ENCODE measurements at places on chromosomes 7 and 10.
A peak's percentile ranks its signal among the peaks of the same experiment; 100 is the strongest.

- no peak for DNase-seq
These were observed 177.1 kb downstream of the FRMD4A start for GRCh38 chr10:14153570-14154055.

DNA sequence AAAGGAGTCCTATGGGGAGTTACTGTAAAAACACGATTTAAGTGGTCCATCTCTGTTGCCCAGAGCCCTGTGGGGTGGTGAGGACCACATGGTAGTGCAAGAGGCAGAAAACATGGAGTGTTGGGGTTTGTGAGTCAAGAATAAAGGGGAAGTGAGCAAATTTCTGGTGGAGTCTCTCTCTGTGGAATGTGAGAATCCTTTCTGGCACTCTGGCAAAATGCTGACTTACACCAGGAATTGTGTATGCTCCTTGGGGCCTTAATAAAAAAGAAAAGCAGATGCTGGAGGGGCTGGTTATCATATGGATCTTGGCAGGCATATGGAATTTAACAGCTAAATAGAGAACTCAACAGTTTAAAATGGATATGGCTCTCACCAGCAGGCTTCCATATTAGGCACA, 486.0 kb downstream of the TNS3 start:
- no peak for DNase-seq

- no peak for DNase-seq
These were observed 81.0 kb downstream of the CCNY start for GRCh38 chr10:35417313-35417625.

DNA sequence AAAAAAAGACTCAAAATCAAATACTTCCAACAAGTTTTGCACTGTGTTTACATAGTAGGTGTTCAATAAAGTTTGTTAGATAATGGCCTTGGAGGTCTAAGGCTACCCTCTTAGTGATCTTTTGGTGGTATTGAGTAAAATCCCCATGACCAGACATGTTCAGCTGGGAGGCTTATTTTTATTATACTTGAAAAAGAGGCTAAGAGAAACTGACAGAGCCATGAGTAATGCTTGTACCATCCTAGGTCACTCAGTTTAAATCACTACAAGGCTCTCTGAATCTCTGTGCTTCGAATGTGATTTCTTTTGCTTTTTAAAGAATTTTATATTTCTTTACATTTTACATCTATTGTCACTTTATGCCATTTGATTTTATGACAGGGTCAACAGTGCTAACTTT, 90.5 kb downstream of the TWIST1 start:
- DNase-seq = no peak

GRCh38 chr7:42714356-42714755, 197.5 kb downstream of the C7orf25 start:
- no peak for DNase-seq

GRCh38 chr10:119296703-119297102, 89.3 kb downstream of the GRK5 start:
- no peak for DNase-seq

- no peak for DNase-seq
These were observed 59.2 kb upstream of the ADCY1 start for GRCh38 chr7:45514944-45515343.

GRCh38 chr10:80408242-80409101, at the start of gene PRXL2A:
TSS of gene PRXL2A (plus strand) at chr10:80408551. CDS start at chr10:80420468, 11,917 bp downstream.
- DNase-seq = peak; percentile 83

GRCh38 chr7:74343281-74344131, 54.3 kb downstream of the CLIP2 start:
- no peak for DNase-seq

DNA sequence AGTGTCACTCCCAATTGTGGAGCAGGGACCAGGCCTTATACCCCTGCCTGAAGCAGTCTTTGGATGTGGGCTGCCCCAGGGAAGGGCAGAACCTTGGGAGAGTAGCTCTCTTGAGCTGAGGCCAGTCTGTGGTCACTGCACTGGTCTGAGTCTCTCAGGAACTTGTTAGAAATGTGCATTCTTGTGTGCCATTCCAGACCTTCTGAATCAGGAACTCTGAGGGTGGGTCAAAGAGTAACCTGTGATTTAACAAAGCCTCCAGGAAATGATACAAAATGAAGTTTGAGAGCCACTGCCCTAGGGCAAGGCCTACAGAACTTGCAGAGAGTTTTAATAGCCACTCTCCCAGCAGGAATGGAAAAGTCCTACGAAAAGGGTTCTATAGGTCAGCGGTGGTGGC, 68.1 kb downstream of the LYZL1 start:
- DNase-seq = no peak

- no peak for DNase-seq
These were observed 40.7 kb upstream of the TNS3 start for GRCh38 chr7:47622586-47622945.

- DNase-seq = no peak
These were observed 138.1 kb upstream of the LAMB4 start for GRCh38 chr7:108268200-108268820.

DNA sequence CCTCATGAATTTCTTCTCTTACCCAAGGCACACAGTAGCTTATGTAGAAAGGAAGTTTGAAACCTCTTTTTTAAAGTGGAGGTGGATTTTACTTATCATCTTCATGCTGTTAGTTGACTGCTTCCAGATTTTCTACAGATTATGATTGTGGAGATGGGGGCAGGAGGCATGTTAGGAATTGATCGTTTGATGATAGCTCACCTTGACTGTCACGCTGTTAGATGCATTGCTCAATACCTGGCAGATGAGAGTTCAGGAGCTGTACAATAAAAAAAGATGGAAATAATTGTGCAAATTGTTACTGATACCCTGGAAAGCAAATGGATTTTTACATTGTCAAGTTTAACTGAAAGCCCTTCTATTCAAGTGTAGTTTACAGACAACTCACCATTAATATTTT, 340.3 kb downstream of the PLXDC2 start:
- DNase-seq = no peak

DNA sequence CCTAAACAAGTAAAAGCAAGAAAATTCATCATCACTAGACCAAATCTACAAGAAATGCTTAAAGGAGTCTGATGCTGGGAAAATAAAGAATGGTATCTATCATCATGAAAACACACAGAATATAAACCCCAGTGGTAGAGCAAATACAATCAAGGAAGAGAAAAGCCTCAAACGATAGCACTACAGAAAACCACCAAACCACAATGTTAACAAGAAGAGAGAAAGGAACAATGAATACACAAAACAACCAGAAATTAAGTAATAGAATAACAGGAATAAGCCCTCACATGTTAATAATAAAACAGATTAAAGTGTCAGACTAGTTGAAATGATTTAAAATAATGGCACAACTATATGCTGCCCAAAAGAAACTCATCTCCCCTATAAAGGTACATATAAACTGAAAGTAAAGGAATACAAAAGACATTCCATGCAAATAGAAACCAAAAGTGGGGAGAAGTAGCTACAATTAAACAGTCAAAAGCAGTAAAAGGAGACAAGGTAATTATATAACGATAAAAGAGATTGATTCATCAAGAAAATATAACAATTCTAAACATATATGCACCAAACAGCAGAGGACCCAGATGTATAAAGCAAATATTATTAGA, 77.3 kb downstream of the JMJD1C start:
- DNase-seq = no peak

- DNase-seq = no peak
These were observed 855.1 kb downstream of the LRMDA start for GRCh38 chr10:76286536-76286935.

DNA sequence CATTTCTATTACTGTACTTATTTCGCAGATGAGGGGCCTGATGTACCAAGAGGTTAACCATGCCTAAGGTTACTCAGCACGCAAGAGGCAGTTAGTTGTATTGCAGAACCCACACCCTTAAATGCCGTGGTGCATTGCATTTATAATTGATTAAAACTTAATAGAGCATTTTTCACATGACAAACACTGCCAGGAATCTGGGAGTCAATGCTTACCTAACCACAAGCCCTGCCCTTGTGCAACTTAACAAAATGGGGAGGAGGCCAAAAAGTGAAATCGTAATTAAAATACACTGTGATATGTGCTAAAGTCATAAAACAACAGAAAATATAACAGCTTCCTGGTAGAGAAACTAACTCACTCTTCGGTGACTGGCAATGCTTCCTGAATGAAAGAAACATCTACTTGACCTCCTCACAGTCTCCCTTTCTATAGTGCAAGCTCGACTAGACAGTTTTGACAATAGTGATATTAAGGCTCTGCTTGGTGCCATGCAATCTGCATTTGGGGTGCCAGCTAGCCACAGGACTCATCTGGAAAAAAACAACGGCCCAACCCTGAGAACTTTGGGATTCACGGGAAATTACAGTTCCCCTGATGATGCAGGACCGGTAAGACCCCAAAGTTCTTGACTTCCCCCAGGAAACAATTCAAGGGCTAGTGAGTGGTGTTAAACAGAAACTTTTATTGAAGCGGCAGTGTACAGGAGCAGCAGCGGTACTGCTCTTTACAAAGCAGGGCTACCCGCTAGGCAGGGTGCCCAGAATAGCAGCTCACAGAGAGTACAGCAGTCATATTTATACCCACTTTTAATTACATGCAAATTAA, 612.4 kb downstream of the TNS3 start:
- no peak for DNase-seq

GRCh38 chr10:131560706-131561355, 249.3 kb upstream of the TCERG1L start:
- no peak for DNase-seq

- DNase-seq = no peak
These were observed 248.2 kb downstream of the REEP3 start for GRCh38 chr10:63769367-63769766.

- DNase-seq = no peak
These were observed 88.9 kb downstream of the GTF2IRD1 start for GRCh38 chr7:74542558-74543117.

DNA sequence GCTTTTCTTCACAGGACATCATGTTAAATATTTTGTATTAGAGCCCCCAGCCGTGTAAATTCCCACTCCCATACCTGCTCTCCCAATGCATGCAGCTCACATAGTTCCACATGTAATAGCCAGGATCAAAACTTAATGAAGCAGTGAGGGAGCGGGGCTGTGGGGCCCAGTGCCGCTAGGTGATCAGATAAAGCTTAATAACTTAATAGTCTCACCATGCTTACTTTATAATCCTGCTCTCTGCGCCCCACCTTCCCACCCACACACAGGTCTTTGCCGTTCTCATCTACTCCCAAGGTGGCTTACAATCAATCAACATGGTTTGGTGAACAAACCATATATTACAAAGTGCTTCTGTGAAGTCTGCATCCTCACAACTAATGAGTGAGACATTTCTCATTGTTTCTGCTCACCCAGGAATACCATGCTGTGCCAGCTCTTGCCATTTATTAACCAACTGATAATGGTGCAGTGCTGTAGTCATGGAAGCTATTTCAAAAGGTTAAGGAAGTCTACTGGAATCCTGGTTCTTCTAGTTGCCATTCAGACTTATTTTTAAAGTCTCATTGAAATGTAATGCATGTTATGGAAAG, 156.4 kb downstream of the CTTNBP2 start:
- no peak for DNase-seq

GRCh38 chr7:116951366-116952292, 1.7 kb upstream of the ST7 start:
- DNase-seq = no peak

GRCh38 chr10:114070710-114071109, 27.0 kb downstream of the ADRB1 start:
- DNase-seq = no peak

DNA sequence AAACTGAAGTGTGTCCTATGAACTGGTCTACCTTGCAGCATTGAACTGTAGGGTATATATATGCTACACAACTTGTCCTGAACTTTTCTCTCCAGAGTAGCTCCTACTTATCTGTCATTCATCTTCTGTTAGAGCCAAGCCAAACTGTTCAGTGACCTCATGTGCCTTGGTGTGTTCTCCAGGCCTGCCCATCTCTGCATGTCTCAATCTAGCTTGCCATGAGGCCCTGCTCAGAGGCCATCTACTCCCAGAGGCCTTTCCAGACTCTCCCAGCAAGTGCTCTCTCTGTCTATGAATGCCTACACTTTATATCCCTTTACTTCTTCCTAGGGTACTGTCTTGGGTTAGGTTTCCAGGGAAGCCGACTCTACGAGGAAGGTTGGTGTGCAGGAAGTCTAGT, 99.8 kb upstream of the MTPN start:
- no peak for DNase-seq

DNA sequence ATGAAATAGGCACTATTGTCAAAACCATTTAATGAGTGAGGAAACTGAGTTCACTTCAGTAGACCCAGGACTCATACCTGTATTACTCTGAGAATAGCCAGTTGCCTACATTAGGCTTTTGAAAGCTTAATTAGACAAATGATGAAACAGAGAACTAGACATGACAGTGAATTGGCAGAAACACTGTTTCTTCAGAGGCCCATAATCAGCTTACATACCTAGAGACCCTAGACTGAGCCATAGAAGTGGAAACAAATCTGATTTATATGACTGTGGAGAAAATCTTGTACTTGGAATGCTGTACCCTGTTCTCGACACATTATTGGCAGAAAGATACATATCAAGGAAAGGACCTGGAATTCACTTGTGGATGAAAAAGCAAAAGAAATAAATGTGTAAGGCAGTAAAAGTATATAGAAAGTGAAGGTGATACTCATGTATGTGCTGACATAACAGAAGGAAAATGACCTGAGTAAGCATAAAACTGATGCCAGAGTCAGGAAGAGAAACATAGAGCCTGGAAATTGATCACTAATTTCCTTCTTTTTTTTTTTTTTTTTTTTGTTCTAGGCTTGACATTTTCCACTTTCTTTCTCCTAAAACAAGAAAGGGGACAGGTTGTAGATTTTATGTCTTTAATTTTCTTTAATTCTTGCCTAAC, 251.5 kb downstream of the BICC1 start:
- DNase-seq = no peak

DNA sequence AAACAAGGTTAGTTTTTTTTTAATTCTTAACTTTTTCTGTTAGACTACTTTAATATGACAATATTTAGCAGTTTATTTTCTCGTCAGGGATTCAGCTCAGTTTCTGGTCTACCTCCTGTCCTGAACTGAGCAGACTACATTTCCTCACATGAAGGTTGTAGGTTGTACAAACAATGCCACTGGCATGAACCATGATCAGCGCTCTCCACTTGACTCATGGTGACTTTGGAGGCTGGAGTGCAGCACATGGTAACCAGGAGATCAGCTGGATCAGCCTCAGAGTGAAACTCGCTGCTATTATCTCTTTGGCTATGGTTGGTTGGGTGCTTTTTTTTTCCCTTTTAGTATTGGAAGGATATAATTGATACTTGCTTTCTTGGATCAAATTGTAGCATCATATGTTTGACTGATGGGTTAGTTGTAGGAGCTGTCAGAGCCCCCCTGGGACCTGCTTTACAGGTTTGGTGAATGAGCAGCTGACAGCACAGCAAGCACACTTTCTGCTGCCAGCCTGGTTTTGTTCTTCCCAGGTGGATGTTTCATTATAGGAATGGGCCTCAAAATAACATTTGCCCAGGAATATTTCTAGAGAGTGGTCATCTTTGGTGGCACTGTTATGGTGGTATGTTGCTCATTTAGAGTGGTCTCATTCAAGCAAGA, 556.4 kb downstream of the AUTS2 start:
- DNase-seq = no peak

- no peak for DNase-seq
These were observed 99.4 kb downstream of the CTNNA3 start for GRCh38 chr10:67596641-67597040.

- DNase-seq = no peak
These were observed 329 bp downstream of the NOLC1 start for GRCh38 chr10:102152545-102152890.

- DNase-seq = no peak
These were observed 262.9 kb upstream of the MAGI2 start for GRCh38 chr7:79716329-79716728.

All from activated CD8-positive, alpha-beta memory T cell treated with anti-CD3 and anti-CD28 coated beads for 48 hours (primary cell).